ENCODE measurements at places on chromosomes 5 and 9.

GRCh38 chr5:172544371-172545095, 90.2 kb upstream of the SH3PXD2B start:
- no peak for DNase-seq

DNA sequence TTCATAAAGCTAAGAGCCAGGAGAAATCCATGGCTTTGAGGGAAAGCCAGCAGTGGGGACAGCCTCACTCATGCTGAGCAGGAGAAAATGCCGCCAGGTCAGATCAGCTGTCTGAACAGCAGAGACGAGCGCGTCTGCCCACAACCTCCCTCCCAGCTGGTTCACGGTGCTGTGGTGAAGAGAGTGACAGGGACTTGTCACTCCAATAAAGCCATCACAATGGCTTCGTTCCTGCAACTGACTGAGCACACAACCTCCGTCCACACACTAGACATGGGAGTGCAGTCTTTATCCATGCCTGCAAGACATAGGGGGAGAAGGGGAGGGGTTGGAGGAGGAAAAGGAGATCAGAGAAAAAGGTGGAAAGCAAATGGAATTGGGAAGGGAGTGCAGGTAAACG, 206.9 kb downstream of the GABBR2 start:
- no peak for DNase-seq

DNA sequence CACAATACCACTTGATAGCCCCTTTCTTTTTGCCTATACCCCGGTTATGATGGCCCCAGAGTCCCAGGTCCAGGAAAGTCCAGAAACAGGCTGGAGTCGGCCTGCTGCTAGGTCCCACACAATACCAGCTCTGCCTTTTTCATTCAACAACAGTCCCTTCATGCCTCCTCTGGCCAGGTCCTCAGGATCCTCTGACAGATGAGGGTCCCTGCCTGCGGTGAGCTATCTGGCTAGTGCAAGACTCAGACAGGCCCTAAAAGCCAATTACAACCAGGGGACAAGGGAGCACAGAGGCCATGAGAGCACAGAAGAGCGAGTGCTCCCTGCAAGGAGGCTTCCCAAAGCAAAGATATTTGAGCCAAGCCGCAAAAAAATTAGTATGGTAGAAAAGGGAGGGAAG, 84.8 kb upstream of the ZBTB43 start:
- DNase-seq, result no peak

GRCh38 chr9:130667120-130667435, 2.7 kb downstream of the PRDM12 start:
- DNase-seq, result no peak

DNA sequence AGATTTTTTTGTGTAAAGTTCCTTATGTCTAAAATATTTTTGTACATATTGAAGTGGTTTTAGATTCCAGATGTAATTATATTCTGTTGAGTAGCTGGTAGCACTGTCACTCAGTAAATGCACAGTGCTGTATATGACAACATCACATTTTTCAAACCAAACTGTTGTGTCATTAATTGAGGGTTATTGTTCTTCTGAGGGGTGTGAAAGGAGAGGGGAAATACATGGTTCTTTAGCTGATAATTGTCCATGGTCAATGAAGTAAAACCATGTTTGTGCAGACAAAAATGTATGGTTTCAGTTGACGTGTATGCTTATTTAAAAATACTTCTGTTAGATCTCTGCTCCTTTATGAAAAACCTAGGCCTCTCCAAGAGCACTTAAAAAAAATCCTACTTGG, 3.3 kb downstream of the ZNF462 start:
- DNase-seq, result no peak

DNA sequence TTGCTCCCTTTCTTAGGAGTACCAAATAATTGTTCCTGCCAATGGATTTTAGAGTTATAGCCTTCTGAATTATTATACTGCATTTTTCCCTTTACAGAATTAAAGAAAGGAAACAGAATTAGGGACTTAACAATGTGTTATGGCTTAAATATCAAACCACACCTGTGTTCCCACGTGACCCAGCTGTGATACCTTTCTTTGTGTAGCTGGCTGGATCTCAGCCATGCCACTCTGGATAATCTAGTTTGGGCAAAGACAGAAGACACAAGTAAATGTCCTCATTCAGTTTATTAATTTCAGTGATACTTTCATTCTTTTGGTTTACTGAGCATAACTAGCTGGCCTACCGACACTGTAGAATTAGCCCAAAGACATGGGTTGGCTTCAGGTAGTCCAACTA, 417.2 kb upstream of the ADAMTS16 start:
- DNase-seq, result no peak

DNA sequence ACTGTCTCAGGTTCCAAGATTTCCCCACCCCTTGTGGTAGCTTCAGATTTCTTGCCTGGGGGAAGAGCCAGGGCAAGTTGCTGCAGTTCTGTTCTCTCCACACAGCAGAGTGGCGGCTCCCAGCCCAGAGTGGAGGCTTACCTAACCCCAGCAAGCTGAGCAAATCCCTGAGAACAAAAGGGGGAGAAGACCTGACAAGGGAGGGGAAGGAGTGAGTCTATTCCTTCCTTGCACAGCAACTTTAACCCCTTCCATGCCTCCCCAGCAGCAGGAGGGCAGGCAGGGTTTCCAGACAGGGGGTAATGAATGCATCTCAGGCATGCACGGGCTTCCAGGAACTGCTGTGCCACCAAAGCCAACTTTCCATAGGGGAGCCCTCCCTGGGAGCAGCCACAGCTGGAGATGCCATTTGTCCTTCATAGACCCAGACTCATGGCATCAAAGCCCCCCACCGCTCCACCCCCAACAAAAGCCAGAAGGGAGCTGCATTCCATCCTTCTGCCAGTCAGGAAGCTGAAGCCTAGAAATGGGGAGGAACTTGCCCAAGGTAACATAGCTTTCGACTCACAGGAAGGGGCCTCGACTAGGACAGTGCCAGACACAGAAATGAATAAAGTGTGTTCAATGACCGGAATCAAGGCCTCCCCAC, 28.8 kb upstream of the FAT2 start:
- DNase-seq, result no peak

GRCh38 chr5:157543825-157544622, 31.6 kb downstream of the ADAM19 start:
- no peak for DNase-seq

- no peak for DNase-seq
Measured at GRCh38 chr9:18056269-18056992, 417.5 kb upstream of the ADAMTSL1 start.

DNA sequence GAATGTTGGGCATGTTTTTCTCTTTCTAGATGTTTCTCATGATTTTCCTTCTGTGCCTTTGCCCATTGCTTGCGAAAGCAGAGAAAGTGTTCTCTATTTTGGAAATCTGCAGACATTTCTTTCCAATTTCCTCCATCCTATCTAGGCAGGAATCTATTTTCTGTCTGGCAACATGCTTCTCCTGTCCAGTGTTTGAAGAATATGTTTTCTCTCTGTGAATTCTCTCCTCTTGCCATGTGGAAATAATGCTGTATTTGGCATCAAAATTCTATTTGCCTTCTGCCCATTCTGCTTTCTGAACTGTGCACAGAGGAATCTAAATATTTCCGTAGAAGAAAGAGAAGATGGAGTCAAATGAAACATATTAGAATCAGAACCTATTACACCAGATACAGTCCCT, 833.3 kb downstream of the CDH9 start:
- DNase-seq, result no peak

- peak; percentile 11 for DNase-seq
Measured at GRCh38 chr9:98074115-98074990, 17.8 kb downstream of the NANS start.

GRCh38 chr9:29796291-29796952, 2223.1 kb upstream of the C9orf72 start:
- no peak for DNase-seq

DNA sequence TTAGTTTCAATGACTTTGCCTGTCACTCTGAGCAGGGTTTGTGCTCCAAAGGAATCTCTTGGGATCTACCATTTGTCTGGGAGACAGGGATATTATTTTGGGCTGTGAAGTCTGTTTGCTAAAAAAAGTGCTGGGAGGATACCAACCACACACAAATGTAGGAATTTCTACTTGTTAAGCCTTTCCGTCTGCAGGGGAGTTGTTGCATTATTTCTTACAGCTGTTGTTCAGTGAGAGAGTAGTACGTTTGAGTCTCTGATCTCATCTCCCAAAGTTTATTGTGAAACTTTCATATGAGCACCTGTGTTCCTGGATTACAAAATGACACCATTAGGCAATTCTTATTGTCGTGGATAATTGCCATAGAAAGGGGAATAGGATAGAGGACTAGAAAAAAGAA, 78.3 kb upstream of the SEMA6A start:
- no peak for DNase-seq

DNA sequence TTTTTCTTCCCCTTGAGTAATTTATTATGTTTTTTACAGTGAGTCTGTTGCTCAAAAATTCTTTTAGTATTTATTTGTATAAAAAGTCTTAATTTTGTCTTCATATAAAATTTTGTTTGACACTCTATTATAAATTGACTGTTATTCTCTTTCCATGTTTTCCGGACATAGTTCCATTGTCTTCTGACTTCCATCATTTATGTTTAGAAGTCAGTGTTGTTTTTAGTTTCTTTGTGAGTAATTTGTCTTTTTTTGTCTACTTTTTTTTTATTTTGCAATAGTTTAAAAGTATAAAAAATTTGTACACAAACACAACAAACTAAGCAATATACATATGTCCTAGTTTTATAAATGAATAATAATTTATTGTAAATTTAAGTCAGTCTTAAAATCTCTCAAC, 25.7 kb upstream of the SPDL1 start:
- no peak for DNase-seq

- DNase-seq, result no peak
Measured at GRCh38 chr9:129934041-129934591, 98.9 kb downstream of the USP20 start.

DNA sequence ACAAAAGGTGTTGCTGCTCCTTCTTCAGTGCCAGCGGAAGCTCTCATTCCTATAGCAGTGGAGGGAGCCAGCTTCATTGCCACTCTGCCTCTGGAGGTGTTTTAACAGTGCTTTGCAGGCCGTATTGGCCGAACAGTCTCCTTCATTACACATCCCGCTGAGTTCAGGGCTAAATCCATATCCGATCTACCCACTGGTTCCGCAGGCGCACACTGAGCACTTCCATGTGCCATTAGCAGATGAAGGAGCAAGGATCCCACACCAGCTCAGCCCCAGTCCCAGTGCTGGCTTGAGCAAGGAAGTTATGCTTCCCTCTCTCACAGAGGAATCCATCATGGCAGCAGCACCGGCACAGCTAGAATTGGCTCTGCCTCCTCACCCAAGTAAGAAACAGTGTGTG, 121.2 kb upstream of the IRX2 start:
- no peak for DNase-seq

GRCh38 chr5:19564036-19564435, 424.0 kb downstream of the CDH18 start:
- DNase-seq, result no peak

- no peak for DNase-seq
Measured at GRCh38 chr9:89564346-89564878, 40.4 kb upstream of the GADD45G start.

GRCh38 chr5:14164164-14165163, 21.3 kb downstream of the TRIO start:
- DNase-seq, result no peak

GRCh38 chr5:41465493-41466171, 44.8 kb downstream of the PLCXD3 start:
- no peak for DNase-seq

DNA sequence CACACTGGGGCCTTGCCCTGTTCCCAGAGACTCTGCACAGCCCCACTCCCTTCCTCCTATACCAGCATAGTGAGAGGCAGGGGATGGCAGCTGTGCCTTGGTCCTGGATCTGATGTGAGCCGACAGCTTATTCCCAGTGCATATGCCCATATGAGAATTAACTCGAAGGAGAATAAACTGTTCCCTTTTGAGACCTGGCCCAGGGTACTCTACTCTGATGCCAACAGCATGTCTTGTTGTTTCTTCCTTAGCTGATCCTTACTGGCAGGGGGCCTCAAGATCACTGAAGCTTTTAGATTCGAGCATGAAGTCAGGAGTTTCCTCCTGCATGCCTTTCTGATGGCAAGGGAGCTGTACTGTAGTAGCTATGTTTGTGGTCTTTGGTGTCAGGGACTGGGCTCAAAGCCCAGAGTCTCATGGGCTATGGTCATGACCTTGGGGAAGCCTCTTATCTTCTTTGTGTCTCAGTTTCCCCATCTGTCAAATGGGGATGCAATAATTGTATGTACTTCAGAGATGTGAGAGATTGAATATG, 57.1 kb downstream of the DOCK2 start:
- no peak for DNase-seq

DNA sequence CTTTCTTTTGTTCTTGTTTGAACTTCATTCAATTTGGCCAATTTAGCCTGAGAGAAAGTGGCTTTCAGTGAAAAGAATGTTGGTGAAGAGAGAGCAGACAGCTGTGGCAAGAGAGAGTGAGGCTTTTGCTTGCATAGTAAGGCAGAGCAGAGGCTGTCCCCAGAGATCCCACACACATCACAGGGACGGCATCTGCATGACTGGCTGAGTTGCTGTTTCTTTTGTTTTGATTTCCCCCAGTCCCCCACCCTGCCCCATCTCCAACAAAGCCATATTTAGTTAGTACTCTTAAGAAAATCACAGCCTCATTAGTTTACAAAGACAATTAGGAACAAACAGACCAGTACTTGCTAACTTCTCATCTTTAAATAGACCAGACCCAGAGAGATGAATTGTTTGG, 363.9 kb upstream of the SEMA6A start:
- no peak for DNase-seq

DNA sequence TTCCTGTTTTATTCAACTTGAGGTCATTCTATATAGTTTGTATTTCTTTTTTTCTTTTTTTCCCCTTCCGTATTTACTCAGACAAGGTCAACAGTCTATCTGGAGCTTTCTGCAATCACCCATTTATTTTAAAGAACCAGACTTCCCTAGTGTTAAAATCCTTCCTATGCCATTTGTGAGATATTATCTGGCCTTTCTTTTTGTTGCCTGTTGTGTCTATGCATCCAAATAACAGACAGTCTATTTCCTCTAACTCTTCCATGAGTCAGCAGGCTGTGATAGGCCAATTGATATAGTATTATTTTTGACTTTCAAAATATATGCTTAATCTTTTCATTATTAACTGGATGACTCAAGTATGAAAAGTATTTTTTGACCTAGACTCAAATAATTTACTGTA, 291.2 kb upstream of the PTPRD start:
- no peak for DNase-seq

GRCh38 chr5:176629317-176629852, 949 bp downstream of the SNCB start:
- no peak for DNase-seq

- no peak for DNase-seq
Measured at GRCh38 chr9:36092509-36093215, 43.9 kb upstream of the GLIPR2 start.

Data from NK-92 treated with Interleukin-12 subunit alpha and Interleukin-12 subunit beta, amount 100 ng/mL, for 24 hours (cell line).